ENCODE measurements at places on chromosomes 16 and 17. TPM values are rescaled to one million over a fixed set of nuclear protein-coding genes. Genes with fewer than 3 reads are reported as not detected.

The KRT31 gene
- total RNA-seq = not detected

The TNFRSF12A gene
- total RNA-seq = 45.5 TPM

GRCh38 chr16:50252082-50252611 is 14.2 kb upstream of the ADCY7 start:
- no peak for DNase-seq

The SLFN13 gene
- total RNA-seq = 23.1 TPM

The AGRP gene
- total RNA-seq = not detected

GRCh38 chr17:56481659-56482058 is 111.8 kb upstream of the NOG start:
- DNase-seq = no peak

DNA sequence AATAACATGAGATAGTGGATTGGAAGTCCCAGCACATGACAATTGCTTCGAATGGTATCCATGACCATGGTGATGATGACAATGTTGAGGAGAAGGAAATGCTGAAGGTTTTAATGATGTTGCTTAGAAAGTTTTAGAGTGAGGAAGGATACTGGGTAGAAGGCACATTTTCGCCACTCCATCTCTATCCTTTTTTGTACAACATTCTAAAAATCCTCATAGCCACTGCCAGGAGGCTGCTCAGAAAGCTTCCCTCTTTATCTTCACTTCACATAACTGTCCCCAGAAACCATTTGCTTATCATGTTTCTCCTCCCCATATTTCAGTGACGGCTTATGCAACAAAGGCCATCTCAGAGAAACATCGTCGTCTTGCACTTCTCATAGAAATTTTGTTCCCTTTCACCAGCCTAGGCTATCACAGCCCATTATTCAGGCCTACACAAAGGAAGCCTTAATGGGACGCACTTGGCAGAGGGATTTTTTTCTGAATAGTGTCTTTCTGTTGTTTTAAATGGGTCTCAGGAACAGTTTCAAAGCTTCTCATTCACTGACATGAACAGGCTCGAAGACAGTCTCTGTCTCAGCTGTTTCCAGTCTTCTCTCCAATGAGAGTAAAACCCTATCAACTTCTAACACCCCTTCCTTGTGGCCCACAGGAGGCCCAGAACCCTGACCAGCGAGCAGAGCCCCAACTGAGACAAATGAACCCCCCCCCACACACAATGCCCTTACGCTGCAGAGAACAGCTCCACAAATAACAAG is 506.7 kb downstream of the HAPSTR1 start:
- no peak for DNase-seq

DNA sequence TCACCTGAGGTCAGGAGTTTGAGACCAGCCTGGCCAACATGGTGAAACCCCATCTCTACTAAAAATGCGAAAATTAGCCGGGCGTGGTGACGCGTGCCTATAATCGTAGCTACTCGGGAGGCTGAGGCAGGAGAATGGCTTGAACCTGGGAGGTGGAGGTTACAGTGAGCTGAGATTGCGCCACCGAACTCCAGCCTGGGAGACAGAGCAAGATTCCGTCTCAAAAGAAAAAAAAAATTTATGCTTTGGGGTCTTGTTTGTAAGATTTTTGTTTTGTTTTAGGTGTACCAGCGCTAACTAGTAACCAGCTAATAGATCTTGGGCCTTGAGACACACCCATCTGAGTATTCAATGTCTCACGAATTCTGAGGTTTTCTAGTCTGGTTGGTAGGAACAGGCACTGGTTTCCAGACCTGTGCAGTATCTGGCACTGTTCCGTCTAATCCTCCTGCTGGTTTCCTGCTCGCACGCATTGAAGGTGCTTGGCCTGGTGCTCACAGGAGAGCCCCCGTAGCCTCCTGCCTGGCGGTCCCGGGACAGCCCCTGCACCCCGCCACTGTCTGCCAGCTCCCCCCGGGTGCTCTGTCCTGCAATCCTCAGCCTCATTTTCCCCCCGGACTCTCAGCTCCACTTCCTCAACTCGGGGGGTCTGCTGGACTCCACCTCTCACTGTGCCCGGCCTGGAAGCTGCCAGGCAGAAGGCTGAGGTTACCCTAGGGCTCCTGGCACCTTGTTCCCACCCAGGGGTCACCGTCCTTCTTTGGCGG is 10.6 kb upstream of the DUS1L start:
- DNase-seq = no peak

DNA sequence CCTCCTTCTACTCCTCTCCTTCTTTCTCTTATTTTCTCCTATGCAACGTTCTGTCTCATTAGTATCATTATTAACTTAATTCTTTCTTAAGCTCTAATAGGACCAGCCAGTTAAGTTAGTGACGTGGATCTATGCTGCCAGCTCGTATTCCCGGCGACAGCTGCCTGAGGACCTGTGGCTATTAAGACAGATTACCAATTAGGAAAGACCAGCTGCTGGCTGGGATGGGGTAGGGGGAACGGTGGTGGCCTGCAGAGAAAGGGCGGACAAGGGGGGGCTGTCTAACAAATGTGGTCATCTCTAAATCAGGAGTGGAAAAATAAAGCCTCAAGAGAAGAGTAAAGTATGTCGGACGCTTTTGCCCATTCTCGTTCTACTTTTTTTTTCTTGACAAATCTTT is 770 bp upstream of the MYH3 start:
- DNase-seq = no peak

- no peak for DNase-seq
These were observed 144.5 kb downstream of the TMEM132E start for GRCh38 chr17:34723875-34724274.

DNA sequence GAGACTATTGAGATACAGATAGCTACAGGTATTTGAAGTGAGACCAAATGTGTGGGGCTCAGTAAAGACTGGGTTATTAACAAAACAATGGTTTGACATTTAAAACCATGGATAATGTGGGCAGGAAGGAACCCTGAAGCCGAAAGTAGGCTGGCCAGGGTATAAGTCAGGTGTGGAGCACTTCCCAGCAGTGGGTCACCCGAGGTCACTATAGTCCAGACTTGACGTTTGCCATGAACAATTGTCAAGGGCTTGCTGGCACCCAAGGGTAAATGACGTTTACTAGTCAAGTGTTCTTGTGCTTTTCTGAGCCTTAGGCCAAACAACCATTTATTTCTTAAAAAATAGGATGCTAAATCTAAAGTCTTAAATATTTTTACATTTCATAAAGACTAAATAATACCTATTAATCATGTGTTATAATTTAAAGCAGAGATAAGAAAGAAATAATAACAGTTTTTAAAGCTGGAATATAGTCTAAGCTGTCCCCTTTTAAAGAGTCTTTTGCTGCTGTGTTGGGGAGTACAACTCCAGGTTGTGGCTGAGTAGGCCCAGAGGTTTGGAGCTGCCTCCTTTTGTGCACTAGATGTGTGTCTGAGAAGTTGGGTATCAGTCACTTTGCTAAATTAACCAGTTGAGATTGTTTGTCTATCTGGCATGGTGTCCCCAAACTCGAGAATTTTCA is 15.7 kb downstream of the ALDH3A2 start:
- DNase-seq = no peak

DNA sequence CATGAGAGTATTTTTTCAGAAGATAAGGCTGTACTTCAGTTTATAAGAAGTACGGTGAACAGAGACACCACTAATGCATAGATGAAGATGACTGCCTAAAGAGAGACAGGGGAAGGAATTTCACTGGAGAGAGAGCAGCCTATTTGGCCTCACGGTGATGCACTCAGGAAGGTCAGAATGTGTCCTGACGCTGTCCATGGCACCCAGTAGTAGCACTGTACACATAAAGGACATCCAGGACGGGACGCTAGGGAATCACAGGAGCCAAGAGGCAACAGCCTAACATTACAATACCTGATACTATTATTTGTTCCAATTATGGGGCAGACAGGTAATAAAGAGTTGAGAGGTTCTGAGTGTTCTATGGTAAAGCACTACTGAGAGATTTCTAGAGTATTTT is 24.9 kb upstream of the LRRC37A start:
- DNase-seq = no peak

DNA sequence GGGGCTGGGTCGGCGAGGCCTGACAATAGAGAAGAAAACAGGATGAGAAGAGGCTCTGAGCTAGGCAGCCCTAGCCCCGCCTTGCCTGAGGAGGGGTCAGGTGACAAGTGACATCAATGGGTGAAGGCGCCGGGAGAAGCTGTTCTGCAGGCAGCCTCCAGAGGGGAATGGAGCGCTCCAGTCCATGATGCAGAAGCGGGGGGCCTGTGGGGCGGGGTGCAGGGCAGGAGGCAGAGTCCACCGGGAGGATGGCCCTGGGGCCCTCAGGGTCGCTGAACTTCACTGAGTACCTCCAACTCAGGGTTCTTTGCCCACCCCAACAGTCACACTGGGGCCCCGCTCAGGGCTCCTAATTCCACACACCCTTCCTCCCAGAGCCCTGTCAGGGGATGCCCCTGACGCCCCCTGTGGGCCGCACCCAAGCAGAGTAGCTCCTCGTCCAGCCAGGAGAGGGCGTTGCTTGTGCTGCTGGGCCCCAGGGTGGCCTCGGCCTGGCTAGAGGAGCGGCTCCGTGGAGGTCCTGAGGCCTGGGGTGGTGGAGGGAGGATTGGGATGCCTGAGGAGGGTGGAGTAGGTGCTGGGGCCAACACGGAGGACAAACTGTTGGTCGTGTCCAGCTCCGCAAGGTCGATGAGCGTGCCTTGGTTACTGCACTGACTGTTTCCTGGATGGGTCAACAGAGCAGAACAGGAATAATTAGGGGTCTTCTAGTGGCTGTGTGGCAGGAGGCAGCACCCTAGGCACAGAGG is 20.8 kb downstream of the GGA3 start:
- DNase-seq = no peak

The ACSM5 gene
- not detected for total RNA-seq

The P2RX5 gene
- total RNA-seq = 0.66 TPM

- no peak for DNase-seq
These were observed 37.9 kb downstream of the HS3ST3A1 start for GRCh38 chr17:13563866-13564265.

GRCh38 chr17:79168486-79169055 is 93.9 kb downstream of the ENGASE start:
- no peak for DNase-seq

The TNS4 gene
- not detected for total RNA-seq

- DNase-seq = no peak
These were observed 11.9 kb downstream of the MAPT start for GRCh38 chr17:45906237-45906636.

DNA sequence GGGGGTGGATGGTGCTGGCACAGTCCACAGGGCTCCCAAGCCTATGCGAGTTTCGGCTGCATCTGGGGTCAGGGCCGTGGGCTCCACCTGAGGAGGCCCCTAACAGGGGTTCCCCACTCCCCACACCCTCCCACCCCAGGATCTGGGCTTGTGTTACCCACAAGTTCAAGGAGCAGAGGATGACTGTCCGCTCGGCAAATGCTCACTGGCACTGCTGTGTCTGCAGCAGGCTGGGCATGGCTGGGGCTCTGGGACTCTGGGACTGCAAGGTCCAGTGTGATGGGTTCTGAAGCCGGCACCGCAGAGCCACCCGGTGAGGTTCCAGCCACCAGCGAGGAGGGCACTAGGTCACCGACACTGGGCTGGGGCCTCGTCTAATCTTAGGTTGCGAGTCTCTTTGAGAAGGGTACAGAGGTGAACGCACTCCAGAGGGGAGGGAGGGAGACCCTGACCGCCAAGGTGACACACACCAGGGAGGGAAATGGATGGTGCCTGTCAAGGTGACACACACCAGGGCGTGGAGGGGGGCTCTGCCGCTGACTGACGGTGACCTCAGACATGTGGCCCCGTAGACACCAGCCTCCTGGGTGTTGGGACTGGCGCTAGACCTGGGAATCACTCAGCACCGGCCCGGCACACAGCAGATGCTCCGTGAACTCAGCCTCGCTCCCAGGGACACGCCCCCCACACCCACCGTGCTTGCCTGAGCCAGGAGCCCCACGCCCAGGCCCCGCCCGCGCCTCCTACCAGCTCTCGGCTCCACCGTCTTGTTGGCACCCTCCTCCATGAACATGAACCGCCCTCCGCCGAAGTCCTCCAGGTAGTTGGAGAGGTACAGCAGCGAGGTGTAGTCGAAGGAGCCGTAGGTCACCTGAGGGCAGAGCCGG is 20.5 kb upstream of the HEXD start:
- no peak for DNase-seq

DNA sequence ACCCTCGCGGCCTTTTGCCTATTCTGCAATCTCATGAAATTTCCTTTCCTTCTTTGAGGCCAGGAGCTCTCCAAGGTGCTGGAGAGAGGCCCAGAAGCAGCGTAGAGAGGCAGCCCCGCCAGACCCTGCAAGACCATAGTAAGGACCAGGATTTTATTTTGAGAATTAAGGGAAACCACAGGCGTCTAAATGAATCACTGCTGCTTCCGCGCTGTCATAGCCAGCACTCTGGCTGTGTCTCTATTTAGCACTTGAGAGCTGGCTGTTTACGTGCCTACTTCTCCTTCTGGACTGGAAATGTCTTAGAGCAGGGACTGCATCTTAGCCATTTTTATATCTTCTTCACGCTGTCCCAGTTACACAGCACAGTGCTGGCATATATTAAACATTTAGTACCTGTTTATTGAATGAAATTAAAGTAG is 37.6 kb upstream of the PIRT start:
- DNase-seq = peak; percentile 66

The CHST4 gene
- total RNA-seq = not detected

GRCh38 chr17:6577686-6578263 is 21.4 kb upstream of the PITPNM3 start:
- no peak for DNase-seq

- DNase-seq = no peak
These were observed 135.2 kb upstream of the ELAC2 start for GRCh38 chr17:13153036-13153435.

DNA sequence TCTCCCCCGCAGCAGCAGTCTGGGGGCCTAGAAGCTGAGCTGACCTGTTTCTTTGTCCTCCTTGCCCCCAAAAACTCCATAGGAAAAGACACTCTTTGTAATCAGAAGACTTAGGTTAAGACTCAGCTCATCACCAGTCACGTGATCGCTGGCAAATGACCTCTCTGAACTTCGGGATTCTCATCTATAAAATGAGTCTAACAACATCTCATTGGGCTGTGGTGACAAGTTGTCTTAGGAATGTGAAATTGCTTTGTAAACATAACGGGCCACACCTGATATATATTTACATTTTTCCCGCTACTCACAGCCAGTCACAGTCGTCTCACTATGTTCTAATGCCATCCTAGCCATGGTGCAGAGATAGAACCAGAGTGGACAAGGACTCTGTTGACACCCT is 86.0 kb upstream of the LHX1 start:
- no peak for DNase-seq

- DNase-seq = no peak
These were observed 404.0 kb upstream of the HSBP1 start for GRCh38 chr16:83403761-83404160.

The GJC1 gene
- total RNA-seq = 54.5 TPM

GRCh38 chr16:9258423-9259051 is 167.1 kb downstream of the HAPSTR1 start:
- DNase-seq = peak; percentile 47

The PHAF1 gene
- 21.5 TPM for total RNA-seq

GRCh38 chr17:3660311-3660891 is 8.0 kb downstream of the TAX1BP3 start:
- DNase-seq = no peak

- DNase-seq = no peak
These were observed 12.4 kb upstream of the IL4R start for GRCh38 chr16:27301236-27301861.
